ENCODE measurements at places on chromosomes 6 and 20.

- DNase-seq = no peak
Observed at GRCh38 chr6:41713650-41714291, 21.6 kb downstream of the TFEB start.

DNA sequence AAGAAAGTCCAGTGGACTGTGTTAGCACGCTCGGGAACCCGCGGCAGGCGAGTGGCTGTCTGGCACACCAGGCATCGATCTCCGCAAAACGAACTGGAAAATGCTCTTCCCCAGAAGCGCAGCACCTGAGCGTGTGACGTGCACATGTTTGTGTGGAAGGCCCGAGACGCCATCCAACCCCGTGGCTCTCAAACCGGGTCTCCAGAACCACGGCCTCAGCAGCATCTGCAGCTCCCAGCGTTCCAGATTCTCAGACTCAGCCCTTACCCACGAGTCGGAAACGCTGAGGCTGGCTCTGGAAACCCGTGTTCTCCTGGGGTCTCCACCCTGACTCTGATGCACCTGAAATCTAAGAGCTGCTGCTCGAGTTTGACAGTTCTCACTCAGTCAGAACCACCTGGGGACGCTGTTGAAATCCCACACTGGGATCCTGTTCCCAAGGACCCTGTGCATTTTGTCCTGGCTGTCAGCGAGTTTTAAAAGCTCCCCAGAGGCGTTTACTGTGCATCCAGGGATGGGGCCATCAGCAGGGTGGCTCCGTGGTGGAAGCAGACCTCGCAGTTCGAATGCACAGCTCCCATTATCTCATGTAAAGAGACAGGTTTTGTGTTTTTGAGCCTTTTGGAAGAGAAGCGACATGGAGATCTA is 69.0 kb downstream of the DLL1 start:
- peak; percentile 45 for DNase-seq

GRCh38 chr6:150603176-150603575 is 3.5 kb downstream of the PLEKHG1 start:
- no peak for DNase-seq

- peak; percentile 71 for DNase-seq
Observed at GRCh38 chr20:21388566-21388965, 8.8 kb downstream of the NKX2-4 start.

DNA sequence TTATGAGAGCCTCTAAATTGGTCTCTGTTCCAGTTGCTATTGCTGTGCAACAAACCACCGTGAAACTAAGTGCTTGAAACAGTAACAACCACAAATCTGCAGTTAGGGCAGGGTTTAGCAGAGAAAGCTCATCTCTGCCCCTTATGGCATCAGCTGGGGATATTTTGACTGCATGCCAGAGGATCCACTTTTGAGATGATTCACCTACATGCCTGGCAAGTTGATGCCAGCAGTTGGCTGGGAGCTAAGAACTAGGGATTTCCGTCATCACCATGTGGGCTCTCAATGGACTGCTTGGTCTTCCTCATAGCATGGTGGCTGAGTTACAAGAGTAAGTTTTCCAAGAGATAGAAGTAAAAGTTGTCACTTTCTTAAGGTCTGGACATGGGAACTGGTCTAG is 35.1 kb downstream of the PLCB4 start:
- no peak for DNase-seq

DNA sequence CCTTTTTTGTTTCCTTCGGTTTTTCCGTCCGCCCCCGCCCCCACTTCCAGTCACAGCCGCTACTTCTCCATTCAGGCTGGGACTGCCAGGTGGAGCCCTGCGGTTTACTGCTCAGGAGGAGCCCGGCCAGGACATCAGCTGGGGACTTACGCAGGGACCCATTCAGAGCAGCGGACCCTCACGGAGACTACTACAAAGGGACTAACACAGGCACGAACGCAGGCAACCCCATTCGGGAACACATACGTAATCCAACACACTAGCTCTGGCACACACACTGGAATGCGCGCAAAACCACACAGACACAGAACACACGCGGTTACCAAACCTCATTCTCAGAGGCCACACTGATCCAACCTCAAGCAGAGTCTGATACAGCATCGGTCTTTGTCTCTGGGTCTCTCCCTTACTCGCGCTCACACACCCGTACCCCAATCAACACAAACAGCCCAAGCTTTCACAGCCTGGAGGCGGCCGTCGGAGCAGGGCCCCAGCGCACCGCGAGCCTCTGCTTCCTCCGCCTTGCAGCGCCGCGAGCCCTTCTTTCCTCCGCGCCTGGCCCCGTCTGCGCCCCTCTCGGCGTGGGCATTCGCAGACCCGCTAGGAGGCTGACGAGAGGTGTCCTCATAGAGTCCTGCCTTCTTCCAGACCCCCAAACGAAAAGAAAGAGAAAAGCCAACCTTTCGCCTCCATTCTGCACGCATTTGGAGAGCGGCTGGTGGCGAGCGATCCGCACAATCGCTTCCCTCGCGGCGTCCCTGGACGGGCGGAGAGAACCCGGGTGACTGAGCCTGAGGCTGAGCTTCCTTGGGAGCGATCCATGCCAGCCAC is 1.1 kb upstream of the SLC32A1 start:
- peak; percentile 50 for DNase-seq

GRCh38 chr6:15358579-15359327 is 112.9 kb downstream of the JARID2 start:
- DNase-seq = peak; percentile 18

DNA sequence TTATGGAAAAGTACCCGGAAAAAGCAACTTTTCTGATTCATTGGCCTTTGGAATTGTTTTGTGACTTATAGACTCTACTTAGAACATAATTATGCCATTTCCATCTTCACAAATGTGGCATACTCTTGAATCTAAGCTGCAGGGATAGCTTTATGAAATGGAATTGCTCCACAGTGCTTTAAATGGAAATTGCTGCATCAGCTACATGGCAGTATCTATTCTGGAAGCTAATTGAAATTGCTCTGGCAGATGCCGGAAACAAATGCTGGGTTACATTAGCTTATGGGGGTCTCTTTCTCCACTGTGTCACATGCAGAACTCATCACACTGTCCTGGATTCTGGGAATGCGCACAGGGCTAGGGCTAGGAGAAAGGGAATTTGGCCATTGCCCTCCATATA is 108.9 kb downstream of the SAMD5 start:
- no peak for DNase-seq

GRCh38 chr6:150417899-150418826 is 49.4 kb downstream of the IYD start:
- peak; percentile 43 for DNase-seq

DNA sequence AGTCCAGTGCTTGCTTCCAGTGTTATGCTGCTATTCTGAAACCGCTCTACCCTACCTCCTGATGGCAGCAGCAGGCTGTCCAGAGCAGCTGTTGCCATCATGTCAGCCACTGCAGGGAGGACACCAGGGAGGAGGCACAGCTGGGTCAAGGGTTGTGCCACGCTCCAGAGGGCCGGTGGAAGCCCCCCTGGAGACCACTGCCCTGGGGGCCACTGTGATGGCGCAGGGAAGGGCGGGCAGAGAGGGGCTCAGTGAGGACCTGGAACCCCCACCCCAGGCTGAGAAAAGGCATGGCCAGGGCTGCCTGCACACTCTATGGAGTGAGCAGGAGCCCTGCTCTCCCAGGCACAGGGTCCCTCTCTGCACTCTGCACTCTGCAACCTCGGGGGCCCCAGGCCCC is 271.3 kb upstream of the BTBD3 start:
- DNase-seq = no peak

DNA sequence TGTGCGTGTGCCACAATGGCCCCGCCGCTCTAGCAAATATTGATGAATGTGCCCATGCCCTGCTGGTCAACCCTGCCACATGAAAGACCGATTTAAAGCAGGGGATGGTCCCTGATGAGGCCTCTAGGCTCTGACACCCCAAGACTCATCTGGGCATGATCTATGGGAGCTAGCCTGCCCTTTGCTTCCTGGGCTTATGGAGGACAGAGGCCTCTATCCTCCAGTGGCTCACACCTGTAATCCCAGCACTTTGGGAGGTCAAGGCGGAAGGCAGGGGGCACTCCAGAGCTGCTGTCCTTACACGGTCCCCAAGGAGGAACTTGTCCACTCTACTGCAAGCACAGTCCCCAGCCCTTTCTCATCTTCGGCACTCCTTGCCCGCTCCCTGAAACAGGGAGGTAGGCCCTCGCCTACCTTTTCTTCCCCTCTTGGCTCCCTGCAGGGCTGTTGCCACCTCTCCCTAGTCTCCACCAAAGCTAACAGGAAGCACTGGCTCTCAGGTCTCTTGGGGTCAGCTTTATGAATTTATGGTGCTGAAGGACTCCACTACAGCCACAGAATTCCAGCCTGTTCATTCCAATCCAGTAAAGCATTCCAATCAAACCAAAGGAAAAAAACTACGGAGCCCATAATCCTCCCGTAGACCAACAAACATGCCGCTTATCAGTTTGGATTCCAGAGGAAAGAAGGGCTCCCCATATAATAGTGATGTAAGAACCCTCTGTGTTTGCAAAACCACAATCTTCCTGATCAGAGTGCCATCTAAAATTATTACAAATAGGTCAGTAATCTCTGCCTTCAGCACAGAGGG is 48.7 kb upstream of the FOXQ1 start:
- no peak for DNase-seq

DNA sequence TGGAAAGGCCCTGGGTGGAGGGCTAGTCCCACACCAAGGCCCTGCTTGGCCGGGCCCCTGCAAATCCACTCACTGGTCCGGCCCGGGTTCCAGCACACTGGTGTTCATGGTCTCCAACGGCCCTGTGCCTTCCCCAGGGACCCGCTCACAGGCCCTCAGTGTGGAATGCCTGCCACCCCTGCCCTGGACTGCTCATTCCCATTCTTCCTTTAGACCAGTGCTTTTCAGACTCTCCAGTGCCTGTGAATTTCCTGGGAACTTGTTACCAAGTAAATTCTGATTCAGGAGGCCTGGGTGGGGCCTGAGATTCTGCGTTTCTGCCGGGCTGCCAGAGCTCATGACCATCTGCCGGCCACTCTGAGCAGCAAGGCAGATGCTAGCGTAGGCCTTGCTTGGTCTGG is 5.7 kb upstream of the PXDC1 start:
- no peak for DNase-seq

- no peak for DNase-seq
Observed at GRCh38 chr6:141541581-141542324, 591.0 kb upstream of the GJE1 start.

- DNase-seq = no peak
Observed at GRCh38 chr6:54198134-54198533, 86.9 kb downstream of the MLIP start.

DNA sequence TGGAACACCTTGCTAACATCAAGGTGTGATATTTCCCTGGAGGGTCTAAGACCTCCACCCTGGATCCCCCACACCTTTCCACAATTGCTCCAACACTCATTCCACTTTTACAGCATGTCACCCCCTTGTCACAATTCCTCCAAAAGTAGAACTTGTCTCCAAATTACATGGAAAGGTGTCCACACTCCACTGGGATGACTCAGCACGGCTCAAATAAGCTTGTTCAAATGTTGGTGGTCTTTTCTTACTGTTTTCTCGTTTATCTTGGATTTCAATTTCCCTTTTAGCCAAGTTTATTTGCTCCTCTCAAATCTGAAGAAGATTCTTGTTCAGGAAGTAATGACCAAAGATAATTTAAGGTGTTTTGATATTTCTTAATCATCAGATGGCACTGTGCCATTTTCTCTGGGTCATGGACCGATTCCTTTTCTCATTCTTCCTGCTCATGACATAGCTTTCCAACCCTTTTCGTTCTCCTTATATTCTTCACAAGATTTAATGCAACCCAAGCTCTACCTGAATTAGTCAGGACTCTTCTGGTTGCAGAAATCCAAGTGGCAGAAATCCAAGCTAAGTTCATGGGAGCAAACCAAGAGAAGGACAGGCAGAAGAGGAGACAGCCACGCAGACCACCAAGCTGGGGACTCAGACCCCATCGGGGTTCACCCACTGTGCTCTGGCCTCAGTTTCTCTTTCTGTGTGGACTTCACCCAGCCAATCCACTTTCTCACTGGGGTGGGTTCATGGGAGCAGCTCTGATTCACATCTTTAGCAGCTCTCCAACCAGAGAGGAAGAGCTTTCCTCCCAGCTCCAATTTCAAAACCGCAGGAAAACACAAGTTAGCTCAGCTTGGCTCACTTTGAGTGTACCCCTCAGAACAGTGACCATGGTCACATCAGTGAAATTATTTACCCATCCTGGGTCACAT is 110.5 kb upstream of the CDYL start:
- DNase-seq = no peak

GRCh38 chr6:166969390-166970002 is 13.1 kb upstream of the RNASET2 start:
- DNase-seq = no peak

DNA sequence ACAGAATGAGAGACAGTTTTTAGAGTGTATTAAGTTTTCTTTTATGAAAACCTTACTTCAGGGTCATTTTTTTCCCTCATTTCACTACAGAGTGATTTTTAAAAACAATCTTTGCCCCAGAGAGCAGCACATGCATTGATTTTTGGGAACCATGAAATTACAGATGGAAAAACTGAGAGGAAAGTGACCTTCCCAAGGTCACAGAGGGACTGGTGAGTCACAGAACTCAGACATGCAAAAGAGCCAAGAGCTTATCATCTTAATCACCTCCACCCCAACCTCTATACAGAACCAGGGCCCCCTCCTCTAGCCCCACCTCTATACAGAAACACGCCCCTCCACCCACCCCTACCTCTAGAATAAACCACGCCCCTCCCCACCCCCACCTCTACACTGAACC is 10.7 kb downstream of the PXMP4 start:
- DNase-seq = no peak

DNA sequence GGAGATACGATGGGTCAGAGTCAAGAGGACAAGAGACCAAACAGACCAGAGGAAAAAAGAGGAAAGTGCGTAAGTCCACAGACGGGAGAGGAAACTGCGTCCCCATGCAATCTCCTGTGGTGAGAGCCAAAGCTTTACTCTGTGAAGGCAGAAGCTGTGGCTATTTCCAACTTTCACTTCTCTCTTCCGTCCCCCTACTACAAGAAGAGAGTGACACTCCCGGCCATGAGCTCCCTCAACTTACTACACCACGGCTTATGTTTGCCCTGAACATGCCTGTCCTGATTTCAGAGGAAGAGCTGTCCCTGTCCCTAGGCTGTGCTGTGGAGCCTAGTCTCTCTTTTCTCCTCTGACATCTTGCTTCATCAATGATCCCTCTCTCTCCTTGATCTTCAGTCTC is 11.5 kb upstream of the SSR1 start:
- no peak for DNase-seq

GRCh38 chr6:105301756-105302616 is 100.9 kb downstream of the PREP start:
- DNase-seq = no peak

GRCh38 chr6:47343600-47343999 is 33.9 kb upstream of the TNFRSF21 start:
- DNase-seq = no peak

DNA sequence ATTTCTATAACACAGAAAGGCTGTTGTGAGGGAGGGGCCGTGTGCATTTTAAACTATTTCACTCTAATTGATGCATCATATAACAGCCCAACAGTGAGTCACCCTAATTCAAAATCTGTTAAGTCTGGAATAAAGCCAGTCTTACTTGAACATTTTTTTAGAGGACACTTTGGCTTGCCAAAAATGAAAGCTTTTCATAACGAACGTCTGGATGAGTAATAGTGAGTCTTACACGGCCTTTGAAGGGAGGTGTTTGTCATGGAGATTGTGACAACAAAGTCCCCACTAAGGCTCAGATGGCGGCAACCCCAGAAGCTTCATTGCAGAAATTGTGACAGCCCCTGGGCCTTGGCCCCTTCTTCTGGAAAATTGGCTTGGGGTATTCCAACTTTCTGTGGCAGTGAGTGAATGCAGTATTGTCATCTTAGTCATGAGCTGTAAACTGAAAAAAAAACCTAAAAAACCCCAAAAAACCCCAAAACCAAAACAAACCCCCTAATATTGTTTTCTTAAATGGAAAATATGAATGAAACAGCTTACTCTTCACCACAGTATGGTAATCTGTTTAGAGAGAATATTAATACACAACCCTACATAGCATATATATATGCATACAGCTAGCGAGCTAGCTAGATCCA is 92.6 kb upstream of the CLDN20 start:
- DNase-seq = no peak

Measured in NCI-H1417 (cell line).